Activated CD4-positive, alpha-beta T cell treated with anti-CD3 and anti-CD28 coated beads, Interleukin-2, amount 50 U/mL, for 24 hours (primary cell): ENCODE measurements at places on chromosomes 12 and 14.

DNA sequence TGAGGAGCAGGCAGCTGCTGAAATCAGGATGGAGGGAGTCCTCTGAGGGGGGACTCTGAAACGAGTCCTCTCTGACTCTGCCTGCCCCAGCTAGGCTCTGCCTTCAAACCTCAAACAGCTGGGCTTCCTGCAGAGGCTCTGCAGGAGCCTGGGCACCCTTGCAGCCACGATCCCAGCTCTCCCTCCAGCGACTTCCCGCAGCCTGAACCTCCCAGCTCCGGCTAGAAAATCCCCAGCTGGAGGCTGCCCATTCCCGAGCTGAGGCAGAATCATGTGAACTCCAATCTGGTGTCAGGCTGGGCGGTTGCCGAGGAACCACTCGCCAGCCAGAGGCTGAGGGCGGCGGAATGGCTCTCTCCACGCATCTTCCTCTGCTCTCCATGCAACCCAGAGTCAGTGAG is at the start of gene GPR68:
Gene GPR68 (minus strand): TSS at position 204 of the 401 bp plus-strand sequence. CDS start 9,654 bp downstream, outside the sequence.
- no peak for DNase-seq

DNA sequence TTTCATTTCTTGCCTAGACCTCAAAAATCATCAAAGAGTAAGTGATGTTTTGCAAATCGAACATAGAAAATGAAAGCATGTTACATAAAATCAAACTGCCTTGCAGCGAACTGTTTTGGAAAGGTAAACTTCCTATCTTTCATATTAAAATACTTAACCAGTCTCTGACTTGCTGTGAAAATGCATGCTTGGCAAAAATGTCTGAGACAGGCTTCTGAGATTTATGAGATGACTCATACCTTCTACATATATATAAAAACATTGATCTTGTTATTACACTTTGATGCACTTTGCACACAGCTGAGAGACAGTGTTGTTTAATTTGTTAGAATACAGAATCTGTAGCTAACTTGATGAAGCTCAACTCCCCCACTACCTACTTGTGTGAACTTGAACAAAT is 179.1 kb downstream of the KITLG start:
- no peak for DNase-seq

DNA sequence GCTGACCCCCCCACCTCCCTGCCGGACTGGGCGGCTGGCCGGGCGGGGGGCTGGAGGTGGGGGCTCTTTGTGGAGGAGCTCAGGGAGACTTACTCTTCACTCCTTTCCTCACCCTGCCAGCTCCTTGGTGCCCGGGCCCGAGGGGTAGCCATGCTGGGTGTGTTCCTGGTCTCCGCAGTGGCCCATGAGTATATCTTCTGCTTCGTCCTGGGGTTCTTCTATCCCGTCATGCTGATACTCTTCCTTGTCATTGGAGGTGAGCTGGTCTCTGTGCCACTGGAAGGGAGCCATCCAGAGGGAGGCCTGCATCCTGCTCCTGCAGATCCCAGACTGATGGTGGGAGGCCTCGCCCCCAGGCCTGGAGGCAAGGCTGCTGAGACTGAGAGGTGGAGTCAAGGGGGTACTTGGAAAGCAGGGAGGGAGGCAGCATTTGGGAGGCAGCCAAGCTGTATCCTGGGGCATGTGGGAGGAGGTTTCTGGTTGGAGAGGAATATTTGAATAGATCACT is 19.7 kb downstream of the SOAT2 start:
- DNase-seq, result no peak

DNA sequence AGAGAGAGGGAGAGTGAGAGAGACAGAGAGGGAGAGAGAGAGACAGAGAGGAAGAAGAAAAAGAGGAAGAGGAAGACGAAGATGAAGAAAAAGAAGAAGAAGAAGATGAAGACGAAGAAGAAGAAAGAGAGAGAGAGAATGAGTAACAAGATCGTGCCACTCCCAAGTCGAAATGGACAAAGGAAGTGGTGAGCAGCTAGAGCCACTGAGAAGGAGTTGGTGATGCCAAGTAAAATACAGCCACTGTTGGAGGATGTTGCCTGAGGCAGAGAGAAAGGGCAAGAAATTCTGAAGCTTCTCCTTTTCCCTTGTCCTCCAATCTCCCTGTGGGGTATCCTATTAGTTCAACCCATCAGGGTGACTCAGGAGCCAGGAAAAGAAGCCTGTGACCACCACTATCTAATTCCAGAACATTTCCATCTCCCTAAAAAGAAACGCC is 12.5 kb upstream of the ANAPC5 start:
- no peak for DNase-seq

- no peak for DNase-seq
These were observed 273.9 kb downstream of the TRHDE start for GRCh38 chr12:72546106-72546505.

GRCh38 chr14:87434680-87435079 is 558.3 kb downstream of the GALC start:
- DNase-seq, result no peak

- DNase-seq, result no peak
These were observed 24.9 kb upstream of the MED13L start for GRCh38 chr12:116302166-116303058.

DNA sequence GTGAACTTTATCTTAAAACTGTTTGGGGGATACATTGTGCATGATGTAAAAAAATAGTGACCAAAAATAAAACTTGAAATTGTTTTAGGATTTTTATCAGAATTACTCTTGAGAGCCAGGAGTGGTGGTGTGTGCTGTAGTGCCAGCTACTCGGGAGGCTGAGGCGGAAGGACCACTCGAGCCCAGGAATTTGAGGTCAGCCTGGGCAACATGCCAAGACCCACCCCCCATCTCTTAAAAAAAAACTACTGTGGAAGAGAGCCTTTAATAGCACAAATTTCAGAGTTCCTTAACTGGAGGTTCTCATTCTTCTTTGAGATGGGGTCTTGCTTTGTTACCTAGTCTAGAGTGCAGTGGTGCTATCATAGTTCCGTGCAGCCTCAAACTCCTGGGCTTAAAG is 21.5 kb downstream of the CPSF2 start:
- DNase-seq, result no peak

DNA sequence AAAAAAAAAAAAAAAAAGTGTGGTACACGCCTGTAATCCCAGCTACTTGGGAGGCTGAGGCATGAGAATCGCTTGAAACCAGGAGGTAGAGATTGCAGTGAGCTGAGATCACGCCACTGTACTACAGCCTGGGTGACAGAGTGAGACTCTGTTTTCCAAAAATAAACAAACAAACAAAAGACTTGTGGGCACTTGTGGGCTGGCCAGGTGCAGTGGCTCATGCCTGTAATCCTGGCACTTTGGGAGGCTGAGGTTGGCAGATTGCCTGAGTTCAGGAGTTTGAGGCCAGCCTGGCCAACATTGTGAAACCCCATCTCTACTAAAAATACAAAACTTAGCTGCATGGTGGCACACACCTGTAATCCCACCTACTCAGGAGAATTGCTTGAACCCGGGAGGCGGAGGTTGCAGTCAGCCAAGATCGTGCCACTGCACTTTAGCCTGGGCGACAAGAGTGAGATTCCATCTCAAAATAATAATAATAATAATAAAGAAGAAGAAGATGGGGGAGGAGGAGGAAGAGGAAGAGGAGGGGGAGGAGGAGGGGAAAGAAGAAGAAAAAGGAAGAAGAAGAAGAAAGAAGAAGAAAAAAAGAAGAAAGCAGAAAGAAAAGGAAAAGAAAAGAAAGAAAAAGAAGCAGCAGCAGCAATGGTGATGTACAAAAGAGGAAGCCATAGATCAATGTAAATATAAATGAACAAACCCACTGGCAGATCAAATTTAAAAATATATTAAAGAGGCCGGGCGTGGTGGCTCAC is 27.9 kb upstream of the CCNT1 start:
- DNase-seq, result no peak

DNA sequence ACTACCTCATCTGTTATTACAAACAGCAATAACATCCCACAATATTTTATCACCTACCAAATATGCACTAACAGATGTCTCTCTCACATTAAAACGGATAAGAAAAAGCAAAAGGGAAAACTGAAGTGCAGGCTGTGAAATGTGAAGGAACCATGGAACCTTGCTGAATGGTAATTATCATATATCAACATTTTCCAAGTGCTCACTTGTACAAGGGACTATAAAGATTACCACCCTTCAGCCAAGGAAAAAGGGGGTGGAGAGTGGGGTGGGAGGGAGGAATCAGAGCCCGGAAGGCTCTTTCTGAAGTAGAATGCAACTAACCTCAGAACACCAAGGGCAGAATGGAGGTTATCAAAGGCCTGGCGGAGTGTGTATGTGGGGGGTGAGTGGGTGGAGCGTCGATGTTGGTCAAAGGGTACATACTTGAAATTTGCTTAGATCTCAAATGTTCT is 1.2 kb downstream of the SNX6 start:
- DNase-seq, result no peak

- no peak for DNase-seq
These were observed 217.7 kb downstream of the SLC15A4 start for GRCh38 chr12:128606051-128606450.

GRCh38 chr12:65640489-65640901 is 183.8 kb upstream of the HMGA2 start:
- DNase-seq, result no peak

DNA sequence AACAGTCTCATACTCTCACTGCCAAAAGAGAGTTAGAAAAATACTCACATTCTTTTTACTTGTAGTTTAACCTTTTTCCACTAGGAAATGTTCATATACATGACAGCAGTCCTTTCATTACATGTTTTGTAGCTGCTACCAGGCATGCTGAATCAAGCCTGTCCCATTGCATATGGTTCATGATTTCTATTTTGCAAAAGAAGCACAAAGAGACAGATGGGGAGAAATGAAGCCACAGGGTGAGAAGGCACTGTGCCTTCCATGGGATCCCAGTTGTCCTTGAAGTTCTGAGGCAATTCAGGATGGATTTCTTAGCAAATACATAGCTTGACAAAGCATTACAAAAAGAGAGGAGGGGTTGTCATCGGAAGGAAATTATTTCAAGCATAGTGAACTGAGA is 89.5 kb downstream of the SMOC1 start:
- DNase-seq, result no peak

DNA sequence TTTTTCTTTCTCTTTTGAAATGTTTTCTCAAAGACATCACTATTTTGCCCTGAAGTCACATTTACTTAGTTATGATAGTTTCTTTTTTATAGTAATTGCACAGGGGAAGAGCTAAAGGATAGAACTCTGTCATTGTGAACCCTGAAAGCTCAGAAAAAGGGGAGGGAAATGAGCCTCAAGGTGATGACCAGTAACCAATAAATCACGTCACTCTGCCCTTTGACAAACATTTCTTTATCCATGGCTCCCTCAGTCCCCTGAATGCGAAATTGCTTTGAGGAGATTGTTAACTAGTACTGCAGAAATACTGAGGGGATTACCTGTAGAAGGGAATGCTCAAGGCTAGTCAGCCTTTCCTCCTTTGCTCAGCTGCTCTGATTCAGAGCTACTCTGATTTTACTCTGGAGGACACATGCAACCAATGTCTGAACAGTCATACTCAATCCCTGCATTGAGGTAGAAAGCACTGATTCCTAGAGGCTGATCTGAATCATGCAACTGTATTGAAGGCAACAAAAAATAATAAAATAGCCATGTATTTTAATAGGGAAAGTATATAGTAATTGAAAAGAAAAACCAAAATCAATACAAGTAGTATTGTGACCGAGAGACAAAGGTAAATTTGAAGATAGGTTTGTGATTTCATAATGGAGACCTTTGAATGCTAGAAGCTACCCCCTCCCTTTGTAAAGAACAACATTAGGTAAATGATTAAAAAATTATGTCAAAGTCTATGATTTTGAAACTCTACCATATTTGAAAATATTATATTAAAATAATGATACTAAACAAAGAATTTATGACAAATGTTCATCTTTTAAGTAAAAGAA is 24.7 kb downstream of the SLCO1B1 start:
- DNase-seq, result no peak

GRCh38 chr14:94773061-94773648 is 3.2 kb upstream of the GSC start:
- no peak for DNase-seq

- DNase-seq, result no peak
These were observed 22.7 kb downstream of the SNRPF start for GRCh38 chr12:95881331-95881955.

DNA sequence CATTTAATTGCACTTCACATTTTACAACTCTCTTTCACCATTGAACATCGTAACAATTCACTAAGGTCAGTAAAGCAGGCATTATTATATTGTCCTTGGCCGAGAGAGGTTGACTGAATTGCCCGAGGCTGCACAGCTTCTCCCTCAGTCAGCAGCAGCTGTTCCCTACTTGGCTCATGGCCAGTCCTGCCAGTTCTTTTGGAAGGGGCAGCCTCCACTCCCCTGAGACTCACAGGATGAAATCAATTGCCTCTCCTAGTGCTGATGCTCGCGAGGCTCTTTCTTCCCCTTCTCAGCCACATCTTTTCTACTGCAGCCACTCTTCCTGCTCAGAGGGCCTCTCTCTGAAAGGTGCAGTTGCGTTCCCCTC is 79.9 kb upstream of the KCNA1 start:
- no peak for DNase-seq

GRCh38 chr12:68617160-68617926 is 6.6 kb downstream of the RAP1B start:
- DNase-seq, result no peak

- no peak for DNase-seq
These were observed 97.0 kb downstream of the ZFP36L1 start for GRCh38 chr14:68695856-68696255.

DNA sequence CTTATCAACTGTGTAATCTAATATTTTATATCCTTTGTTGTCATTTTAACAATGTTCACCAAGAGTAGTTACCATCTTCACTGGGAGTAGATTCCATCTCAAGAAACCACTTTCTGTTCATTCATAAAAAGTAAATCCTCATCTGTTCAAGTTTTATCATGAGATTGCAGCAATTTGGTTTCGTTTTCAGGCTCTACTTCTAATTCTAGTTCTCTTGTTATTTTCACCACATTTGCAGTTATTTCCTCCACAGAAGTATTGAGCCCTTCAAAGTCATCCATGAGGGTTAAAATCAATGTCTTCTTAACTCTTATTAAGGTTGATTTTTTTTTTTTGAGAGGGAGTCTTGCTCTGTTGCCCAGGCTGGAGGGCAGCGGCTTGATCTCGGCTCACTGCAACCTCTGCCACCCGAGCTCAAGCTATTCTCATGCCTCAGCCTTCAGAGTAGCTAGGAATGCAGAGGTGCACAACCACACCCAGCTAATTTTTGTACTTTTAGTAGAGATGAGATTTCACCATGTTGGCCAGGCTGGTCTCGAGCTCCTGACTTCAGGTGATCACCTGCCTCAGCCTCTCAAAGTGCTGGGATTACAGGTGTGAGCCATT is 276.6 kb downstream of the ACSS3 start:
- DNase-seq, result no peak

DNA sequence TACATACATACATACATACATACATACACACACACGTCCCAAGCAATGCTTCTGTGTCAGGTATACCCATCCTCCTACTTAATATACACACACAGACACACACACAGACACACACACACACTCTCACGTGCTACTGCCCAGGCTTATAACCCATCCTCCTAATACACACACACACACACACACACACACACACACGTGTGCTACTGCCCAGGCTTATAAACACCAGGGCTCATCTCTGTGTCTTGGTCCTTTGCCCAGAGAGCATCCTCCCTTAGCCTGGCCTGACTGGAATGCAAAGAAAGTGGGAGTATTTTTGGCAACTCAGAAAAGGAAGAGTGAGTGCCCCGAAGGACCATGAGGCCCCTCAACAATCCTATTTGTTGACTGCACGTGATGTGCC is 129.0 kb downstream of the RBM19 start:
- no peak for DNase-seq
